ENCODE measurements at places on chromosomes 7 and 10.

GRCh38 chr7:7321681-7322080 is 139.3 kb downstream of the C1GALT1 start:
- DNase-seq: no peak

DNA sequence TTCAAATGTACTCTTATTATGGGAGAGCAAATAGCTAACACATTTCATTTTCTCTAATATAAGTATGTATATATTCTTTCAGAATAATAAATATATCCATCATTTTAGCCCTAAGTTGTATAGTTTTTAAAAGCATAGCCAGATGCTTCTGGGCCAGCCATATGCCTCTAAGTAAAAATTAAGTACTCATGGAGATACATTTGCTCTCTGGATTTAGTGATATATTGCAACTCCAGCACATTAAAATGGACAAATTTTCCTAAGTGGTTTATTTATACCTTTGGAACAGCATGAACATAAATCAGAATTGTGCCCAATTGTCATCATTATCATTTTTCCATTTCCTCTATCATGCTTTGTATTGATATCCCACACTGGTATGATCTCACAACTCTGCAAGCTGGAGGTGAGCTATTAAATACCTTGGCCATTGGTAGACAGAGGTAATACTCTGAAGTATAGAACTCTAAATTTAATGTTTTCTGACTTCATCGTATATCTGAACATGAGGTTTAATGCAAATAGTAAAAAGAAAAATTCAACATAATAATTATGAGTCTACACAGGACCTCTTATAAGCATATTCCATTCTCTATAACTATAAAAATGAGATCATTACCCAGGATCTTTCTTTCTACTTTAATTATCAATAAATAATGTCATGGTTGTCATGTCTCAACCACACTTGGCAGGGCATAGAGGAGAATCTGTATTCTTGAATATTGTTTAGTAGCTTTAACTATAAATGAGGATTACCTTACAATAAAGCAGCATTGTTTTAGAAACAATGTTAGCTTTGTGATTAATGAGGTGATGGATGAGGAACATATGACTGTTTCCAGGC is 90.8 kb downstream of the AGMO start:
- no peak for DNase-seq

DNA sequence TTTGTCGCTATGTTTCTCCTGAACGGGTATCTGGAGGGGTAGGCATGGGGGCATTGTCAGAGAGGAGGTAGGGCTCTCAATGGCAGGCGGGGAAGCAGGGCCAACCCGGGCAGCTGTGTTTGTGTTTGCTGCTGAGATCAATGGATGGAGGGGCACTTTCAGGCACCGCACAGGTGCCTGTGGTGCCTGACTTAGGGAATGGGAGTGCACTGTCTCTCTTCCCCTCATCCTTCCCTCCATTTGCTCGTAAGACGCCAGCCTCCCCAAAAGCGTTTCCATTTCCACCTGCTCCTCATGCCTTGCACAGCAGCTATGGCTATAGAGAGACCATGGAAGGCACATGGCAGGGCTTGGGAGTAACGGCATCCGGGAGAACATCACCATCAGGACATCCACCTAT is 615.9 kb upstream of the FOXK1 start:
- DNase-seq: no peak

GRCh38 chr7:77262316-77262715 is 62.7 kb upstream of the FGL2 start:
- no peak for DNase-seq

All from GM12891 (cell line).